ENCODE measurements at places on chromosomes 6 and 20.

GRCh38 chr6:29975561-29975907 lies 33.2 kb downstream of the HLA-A start:
- no peak for DNase-seq

DNA sequence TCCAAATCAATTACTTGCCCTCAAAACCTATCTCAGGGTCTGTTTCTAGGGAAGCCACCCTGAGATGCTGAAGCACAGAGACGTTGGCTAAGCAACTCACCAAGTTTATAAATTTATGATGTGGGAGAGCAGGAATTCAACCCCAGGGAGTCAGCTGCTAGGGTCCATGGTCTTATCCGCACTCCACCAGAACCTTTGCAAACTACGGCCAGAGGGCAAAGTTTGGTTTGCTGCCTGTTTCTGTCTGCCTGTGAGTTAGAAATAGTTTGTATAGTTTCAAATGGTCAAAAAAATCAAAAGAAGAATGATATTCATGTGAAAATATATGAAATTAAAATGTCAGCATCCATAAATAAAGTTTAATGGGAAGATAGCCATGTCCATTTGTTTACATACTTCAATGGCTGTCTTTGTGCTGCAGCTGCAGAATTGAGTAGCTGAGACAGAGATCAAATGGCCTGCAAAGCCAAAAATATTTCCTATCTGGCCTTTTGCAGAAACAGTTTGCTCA lies 83.7 kb upstream of the ZFP64 start:
- no peak for DNase-seq

DNA sequence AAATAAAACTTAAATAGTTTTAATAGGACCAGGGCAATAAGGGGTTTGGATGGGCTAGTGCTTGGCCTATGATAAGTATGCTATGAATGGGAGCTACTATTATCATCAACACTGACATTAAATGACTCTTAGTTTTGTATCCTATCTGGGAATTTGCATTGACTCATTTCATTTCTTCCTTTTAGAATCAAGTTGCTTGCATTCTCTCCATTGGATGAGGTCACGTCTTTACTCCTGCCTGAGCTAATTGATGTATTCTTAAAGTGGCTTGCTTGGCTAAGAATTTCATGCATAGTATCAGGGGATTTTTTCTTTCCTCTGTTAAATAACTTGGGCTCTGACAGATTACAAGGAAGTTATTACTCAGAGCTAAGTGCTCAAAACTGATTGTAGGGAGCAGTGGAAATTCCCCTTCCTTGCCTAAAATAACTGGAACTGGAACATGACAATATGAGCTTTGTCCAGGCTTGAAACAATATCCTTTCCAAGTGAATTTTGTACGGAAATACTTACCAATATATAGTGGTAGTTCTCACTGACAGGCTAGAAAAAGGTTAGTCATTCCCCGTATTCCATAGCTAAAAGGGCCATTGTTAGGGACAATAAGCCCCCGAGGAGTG lies 169.9 kb downstream of the BCAS1 start:
- no peak for DNase-seq

- no peak for DNase-seq
Measured at GRCh38 chr6:86031713-86032112, 389.0 kb upstream of the SYNCRIP start.

DNA sequence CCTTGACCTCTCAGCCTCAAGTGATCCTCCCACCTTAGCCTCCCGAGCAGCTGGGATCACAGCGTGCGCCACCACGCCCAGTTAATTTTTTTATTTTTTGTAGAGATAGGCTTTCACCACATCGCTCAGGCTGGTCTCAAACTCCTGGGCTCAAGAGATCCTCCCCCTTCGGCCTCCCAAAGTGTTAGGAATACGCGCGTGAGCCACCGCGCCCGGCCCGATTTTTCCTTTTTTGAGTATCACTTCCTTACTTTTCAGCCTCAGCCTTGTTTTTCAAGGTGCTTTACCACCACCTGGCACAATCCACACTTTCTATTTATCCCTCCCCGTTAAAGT lies 791 bp upstream of the STX11 start:
- no peak for DNase-seq

- DNase-seq: no peak
Measured at GRCh38 chr6:142395266-142395665, 93.5 kb downstream of the ADGRG6 start.

DNA sequence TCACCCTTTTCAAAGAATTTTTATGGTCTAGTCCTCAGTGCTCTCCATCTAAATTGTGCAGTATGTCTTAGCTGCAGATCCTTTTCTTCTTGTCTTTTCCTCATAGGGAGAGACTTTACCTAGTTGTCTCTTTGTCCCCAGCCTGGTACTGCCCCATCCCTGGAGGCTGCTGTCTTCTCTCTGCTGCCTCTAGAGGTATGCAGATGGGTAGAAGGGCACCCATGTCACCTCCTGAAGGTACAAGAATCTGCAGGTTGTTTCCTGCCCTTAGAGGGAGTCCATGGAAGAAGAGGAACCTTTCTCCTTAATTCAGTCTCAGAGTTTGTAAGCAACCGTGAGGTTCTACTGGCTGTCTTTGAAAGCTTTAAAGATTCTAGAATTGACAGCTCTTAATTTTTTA lies 39.1 kb downstream of the MCM8 start:
- DNase-seq: no peak

DNA sequence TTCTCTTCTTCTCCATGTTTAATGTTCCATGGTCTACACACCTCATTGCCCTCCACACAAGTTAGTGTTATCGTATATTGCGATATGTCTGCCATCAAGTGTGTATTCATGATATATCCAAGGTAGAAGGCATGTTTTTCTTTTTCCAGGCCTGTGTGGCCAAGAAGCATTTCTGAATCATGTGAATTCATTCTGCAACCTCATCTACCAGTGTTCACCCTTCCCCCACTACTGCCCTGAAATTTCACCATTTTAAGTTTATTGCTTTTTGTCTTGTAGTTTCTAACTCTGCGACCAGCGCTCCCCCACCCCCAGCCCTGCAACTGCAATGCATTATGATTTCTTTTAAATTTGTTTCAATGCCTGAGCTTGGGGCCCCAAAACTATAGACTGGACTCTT lies 618.0 kb upstream of the FLRT3 start:
- no peak for DNase-seq

DNA sequence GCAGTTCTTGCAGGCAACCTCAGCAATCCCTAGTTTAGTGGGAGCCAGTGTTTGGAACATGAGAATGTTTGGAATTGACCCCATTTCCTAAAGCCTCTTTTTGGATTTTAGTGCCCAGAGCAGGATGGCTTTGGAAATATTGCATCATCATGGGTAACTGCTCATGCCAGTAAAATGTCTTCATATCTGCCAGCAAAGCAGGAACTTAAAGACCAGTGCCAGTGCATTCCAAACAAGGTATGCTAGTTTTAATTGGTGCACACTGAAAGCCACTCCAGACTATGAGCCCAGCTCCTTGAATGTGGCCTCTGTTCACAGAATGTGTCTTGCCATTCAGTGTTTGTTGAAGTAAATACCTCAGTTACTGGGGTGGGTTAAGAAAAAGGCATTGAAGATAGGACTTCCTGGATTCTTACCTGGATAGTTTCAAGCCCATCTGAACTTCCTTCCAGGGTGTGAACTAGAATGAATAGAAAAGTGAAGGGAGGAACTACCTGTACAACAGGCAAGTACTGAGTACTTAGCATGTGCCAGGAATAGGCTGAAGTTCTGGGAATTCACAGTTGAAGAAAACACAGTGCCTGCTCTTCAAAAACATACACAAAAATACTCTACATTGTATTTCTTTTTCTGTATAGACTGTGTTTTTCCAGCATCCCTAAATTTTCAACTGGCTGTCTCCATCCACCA lies 70.5 kb downstream of the COL19A1 start:
- DNase-seq: no peak

DNA sequence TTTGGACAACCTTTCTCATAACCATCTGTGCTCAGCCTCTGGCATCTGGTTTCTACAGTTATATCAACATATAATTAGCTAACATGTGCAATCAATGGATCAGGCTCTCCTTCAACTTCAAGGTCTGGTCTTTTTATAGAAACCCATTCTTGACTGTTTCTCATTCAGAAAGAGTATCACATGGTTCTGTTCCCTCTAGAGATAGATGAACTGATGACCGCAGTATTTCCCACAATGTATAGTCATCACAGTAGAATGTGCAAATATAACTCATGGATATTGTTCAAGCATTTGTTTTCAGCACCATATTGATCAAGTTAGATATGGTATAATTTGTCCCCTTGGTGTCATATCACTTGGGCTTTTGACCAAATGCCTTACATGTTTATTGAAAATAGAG lies 656.2 kb downstream of the FRK start:
- no peak for DNase-seq

DNA sequence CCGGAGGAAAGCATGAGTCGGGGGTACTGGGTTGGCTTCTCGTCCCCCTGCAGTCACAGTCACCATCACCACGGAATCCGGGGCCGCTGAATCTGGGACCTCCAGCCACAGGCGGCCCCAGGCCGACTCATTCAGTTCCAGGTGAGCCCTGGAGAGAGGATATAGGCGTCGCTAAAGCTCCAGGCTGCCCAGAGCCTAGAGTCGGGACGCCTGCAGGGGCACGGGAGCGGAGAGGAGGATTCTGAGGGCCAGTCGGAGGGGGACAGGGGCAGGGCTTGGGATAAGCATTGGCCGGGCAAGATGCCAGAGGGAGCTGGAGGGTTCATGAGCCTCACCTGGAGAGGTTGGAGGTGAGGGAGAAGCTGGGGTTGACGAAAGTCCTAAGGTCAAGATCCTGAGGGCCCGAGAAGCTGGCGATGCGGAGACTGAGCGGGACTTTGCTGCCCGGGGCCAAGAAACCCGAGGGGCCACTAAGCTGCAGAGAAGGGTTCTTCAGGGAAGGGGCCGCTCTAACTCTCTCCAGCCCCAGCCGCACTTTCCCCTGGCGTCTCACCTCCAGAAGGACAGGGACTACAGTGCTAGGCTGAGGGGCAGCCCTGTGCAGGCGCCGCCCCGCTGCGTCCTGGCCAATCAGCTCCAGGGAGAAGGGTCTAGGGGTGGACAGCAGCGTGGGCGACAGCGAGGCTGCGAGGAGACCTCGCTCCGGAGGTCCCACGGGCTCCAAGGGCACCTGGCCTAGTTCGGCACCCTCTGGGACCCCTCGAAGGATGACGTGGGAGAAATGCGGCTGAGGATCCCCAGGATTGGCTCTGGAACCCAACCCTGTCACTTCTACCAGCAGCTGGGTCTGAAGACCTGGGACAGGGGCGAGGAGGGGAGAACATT lies 3.7 kb downstream of the SAPCD1 start:
- DNase-seq: no peak

GRCh38 chr6:133609415-133610226 lies 279.3 kb upstream of the TCF21 start:
- DNase-seq: no peak
